ENCODE measurements at places on chromosomes 1 and 21.

GRCh38 chr1:198657550-198658064 lies 18.8 kb downstream of the PTPRC start:
- DNase-seq, result no peak

GRCh38 chr1:114758256-114758832 lies 560 bp upstream of the CSDE1 start:
- DNase-seq, result peak; percentile 8

GRCh38 chr1:159009704-159010361 lies at the start of gene IFI16:
Gene IFI16, plus strand, starts transcription at chr1:159009907. Its CDS starts 4,774 bp downstream, at chr1:159014681.
- no peak for DNase-seq

DNA sequence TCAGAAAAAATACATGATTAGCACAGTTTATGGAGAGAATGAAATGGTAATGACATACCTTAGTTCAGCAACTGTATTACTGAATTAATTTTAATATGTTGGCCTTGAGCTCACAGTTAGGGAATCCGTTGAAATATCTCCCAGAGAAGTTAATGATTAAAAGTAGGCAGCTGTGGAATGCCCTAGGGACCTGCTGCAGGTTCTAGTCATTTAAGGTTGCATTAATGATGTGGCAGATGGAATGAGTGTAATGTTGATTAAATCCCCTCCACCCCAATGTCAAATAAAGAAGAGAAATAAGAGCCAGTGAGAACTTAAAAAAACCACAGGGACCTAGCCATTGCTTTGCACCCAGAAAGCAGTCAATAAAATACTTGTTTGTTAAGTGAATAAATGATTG lies 40.3 kb upstream of the TRIM45 start:
- no peak for DNase-seq

GRCh38 chr1:151165281-151165737 lies 393 bp downstream of the LYSMD1 start:
- peak; percentile 72 for DNase-seq

- DNase-seq, result no peak
These were observed 9.6 kb upstream of the KCNE1 start for GRCh38 chr21:34521561-34521960.

GRCh38 chr1:226061068-226061840 lies 1.3 kb upstream of the H3-3A start:
- no peak for DNase-seq

GRCh38 chr1:79005945-79006344 lies 585 bp downstream of the ADGRL4 start:
- DNase-seq, result no peak

- no peak for DNase-seq
These were observed 43.4 kb downstream of the COL18A1 start for GRCh38 chr21:45448283-45448809.

GRCh38 chr1:89943846-89944781 lies 50.8 kb upstream of the ZNF326 start:
- no peak for DNase-seq

- DNase-seq, result no peak
These were observed 232.9 kb downstream of the TPR start for GRCh38 chr1:186142159-186142558.

DNA sequence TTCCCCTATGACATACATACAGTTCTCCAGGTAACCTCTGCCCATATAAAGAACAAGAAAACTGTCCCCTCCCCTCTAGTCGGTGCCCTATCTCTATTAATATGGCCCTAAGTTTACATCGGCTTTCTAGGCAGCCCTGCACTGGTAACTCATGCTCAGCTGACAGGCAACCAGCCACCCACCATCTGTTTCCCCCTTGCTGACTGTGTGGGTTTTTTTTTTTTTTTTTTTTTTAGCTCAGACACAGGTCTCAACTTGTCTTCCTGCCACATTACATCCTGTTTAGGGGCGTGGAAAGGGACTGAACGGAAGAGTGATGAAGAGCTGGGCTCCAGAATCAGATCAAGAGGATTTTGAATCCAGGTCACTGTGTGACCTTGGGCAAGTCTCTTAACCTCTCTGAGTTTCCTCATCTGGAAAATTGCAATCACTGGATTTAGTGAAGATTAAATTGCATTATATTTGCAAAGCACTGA lies 14.0 kb downstream of the LAPTM5 start:
- DNase-seq, result no peak

DNA sequence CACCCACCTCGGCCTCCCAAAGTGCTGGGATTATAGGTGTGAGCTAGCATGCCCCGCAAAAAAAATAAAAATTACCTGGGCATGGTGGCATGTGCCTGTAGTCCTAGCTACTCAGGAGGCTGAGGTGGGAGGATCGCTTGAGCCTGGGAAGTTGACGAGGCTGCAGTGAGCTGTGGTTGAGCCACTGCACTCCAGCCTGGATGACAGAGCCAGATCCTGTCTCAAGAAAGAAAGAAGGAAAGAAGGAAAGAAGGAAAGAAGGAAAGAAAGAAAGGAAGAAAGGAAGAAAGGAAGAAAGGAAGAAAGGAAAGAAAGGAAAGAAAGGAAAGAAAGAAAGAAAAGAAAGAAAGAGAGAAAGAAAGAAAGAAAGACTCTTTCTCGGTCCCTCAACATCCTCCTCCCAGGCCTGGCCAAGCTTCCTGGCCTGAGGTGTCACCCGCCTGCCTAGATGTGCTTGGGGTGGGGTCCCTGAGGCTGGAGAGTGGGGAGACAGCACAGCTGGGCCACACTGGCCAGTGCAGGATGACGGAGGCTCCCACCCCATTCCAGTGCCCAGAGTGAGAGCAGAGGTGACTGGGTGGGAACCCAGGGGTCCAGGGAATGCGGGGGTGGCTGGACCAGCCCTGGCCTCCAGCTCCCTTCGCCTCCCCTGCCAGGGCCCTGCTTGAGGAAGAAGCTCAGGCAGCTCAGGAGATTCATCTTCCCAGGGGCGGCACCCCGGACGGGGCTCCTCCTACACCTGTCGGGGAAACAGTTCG lies 10.2 kb upstream of the GNB1 start:
- DNase-seq, result no peak

- DNase-seq, result no peak
These were observed 57.8 kb downstream of the EDARADD start for GRCh38 chr1:236451796-236452373.

DNA sequence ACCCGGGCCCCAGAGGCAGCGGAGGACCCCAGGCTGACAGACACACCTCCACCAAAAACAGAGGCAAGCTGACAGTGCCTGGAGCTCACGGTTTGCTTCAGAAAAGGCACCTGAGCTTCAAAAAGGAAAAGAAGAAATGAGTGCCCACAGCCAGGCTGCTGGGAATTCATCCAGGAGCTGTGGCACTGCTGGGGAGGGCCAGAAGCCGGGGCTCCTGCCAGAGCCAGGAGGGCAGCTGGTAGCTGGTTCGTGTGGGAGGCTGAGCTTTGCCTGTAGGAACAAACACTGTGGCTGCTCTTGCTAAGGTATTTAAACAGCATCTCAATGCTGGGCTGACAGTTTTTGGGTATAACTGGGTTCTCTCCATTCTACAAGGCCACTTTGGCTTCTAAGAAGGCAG lies 19.5 kb downstream of the KCNJ6 start:
- DNase-seq, result peak; percentile 87

DNA sequence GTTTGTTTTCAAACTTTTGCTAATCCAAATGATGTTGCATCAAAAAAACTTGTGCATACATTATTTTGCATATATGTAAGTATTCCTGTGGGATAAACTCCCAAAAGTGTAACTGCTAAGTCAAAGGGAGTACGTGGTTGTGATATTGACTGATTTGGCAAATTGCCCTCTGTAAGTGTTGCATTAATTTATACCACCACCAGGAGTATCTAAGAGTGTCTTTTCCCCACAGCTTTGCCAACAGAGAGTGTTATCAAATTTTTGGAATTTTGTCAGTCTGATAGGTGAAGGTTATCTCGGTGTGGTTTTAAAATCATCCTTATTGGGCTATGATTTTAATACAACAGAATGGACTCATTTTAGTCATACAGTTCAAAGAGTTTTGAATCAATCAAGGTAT lies 30.1 kb upstream of the PARP1 start:
- no peak for DNase-seq

DNA sequence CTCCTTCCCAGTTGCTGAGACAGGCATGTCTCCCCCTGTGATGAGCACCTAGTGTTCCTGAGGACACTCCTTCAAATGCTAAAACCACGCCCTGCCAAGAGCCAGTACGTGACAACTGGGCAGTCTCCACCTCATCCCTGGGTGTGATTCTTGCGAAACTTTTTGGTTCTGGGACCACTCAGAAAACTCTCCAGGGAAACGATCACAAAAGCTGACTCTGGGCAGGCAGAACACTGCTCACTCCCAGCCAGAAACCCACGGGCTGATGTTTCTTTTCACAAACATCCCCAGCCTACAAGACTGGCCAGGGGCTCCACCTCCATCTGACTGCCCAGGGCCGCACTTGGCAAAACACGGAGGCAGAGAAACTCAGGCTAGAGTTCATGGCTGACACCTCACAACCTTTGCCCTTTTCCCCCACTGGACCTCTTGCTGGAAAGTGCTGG lies 24.4 kb downstream of the DHRS3 start:
- no peak for DNase-seq

DNA sequence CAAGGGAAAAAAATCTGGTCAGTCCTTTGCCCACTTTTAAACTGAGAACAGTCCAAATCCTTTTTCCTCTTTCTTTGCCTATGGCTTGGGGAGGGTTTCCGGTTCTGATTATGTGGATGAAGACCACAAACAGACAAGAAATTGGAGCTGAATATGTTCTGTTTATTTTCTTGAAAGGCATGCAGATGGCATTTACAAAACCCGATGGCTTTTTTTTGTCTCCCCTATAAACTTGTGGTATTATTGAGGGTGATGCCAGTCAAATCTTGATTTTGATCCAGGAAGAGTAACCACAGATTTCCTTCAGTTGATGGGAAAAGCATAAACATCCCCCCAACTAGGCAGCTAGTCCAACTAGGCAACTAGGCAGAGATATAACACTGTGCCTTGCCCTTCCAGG lies 38.9 kb downstream of the PLPP3 start:
- no peak for DNase-seq

DNA sequence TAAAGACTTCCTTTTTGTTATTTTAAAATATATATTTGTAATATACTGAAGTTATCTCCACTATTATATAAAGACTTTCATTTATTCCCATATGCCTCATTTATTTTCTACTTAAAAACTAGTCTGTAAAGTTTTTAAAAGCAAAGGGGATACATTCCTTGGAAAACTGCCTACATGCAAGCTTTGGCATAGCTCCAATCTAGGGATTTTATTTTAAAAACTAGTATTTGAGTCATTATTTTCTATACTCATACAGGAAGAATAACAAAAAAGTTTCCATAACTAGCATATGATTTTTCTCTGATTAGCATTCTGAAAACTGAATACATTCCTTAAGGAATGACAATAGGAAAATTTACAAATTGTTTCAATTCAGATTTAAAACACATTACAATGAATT lies 88.9 kb downstream of the COL24A1 start:
- DNase-seq, result no peak

- DNase-seq, result no peak
These were observed 25.3 kb upstream of the SDC3 start for GRCh38 chr1:30933874-30934252.

GRCh38 chr1:36083635-36084496 lies at the start of gene TEKT2:
Gene TEKT2, plus strand, starts transcription at chr1:36084094. Its CDS starts 828 bp downstream, at chr1:36084922.
- peak; percentile 54 for DNase-seq

DNA sequence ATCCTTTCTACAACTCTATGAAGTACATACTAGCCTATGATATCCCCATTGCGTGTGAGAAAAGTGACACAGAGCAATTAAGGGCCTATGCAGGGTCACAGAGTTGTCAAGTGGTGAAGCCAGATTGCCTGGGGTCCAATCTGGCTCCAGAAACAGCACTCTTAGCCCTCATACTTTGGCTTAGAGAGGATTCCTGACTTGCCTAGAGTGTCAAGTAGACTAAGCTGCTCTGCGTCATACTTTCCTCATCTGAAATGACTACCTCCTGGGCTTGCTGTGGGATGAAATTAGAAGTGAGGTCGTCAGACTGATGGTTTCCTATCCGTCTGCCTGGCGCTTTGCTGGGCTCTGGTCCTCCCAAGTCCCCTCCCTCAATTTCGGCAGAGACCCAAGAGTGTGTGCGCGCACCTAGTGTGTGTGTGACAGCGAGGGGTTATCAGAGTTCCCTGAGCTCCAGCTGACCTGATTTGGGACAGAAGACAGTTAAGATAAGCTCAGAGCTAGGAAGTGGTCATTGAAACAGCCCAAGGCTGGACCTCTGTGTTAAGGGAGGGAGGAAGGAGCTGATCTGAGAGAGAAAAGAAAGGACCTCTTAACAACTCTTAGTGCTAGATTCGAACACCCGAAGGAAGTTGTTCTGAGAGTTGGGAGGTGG lies 5.4 kb upstream of the NUAK2 start:
- DNase-seq, result no peak

DNA sequence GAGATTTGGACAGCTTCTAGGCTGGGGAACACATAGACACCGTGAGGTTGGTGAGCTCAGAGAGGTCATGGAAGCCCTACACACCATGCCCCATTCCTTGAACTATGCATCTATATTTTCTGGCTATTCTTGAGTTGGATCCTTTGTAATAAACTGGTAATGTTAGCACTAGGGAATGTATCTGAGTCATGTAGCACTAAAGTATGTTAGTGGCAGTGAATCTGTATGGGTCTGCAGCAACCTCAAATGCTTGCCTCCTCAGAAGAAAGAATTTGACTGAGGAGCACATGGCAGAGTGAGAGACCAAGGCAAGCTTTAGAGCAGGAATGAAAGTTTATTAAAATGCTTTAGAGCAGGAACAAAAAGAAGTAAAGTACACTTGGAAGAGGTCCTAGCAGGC lies 43.7 kb upstream of the LRRC7 start:
- no peak for DNase-seq

DNA sequence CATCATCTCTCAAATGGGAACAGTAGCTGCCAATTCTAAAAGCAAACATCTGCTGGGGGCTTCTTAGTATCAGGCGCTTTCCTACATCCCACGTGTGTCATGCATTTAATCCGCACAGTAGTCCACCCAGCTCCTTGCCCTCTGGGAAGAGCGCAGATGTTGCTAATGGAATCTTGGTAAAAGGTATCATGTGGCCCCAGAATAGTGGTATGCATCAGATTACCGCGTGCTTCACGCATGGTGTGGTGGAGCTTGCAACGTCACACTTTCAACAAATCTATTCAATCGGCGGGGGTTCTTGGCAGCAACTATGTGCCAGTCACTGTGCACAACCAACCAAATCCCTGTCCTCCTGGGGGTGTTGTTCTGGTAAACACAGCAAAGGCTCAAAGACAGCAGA lies 141.0 kb downstream of the HIVEP3 start:
- DNase-seq, result no peak

DNA sequence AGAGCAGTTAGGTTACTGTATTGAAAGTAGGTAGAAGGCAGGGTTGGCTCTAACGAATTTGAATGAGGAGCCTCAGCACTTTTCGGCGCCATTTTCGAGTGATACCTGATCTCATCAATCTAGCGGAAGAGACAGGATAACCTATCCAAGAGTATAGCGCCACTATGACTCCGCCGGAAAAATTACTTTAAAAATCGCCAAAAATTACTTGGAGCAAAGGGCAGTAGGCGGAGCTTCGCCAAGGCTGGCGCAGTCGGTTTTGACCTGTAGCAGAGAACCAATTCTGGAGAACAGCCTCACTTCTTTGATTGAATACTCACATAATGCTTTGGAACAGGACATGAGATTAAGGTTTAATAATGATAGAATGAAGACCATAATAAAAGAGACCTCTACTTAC lies 25.6 kb downstream of the EFCAB7 start:
- no peak for DNase-seq

- no peak for DNase-seq
These were observed 24.9 kb downstream of the MT1HL1 start for GRCh38 chr1:236979149-236979900.

- no peak for DNase-seq
These were observed 82.8 kb downstream of the WDR4 start for GRCh38 chr21:42796327-42797062.
